NCI-H2171 (cell line): ENCODE measurements at places on chromosomes 2 and 18.

- no peak for DNase-seq
Measured at GRCh38 chr2:54771166-54771885, 47.9 kb downstream of the EML6 start.

DNA sequence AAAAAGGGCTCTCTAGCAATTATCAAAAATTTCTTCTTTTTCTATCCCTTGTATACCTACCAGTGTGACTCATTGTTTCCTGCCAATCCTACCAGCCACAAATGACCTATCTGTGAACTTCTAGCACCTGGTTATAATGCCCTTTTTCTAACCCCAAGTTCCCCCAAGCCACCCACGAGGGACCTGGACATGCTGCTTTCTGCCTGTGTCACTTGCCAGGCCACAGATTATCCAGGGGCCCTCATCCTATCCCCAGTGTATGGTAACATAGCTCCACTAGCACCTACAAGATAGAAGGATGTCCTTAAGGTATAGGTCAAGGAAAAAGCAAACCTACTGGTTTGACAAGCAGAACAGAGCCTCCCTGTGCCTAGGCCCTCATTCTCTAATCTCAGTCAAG lies 26.8 kb downstream of the AAK1 start:
- DNase-seq: no peak

DNA sequence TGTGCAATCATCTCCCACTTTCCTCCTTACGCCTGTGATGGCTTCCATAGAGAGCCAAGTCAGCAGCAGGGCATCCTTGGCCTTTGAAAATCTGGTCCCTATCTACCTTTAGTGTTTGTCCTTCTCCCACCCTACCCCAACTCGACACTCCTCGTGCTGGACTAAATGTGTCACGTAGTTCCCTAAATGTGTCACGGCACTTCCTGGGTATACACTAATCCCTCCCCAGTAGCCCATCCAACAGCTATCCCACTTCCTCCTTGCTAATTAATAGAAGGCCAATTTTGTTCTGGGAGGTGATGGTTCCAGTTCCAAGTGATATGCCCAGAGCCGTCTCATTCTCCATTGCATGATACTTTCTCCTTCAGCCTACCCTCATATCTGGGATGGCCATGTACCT lies 36.5 kb upstream of the ZFP36L2 start:
- DNase-seq: no peak

- DNase-seq: no peak
Measured at GRCh38 chr2:239265681-239266433, 135.0 kb downstream of the HDAC4 start.

GRCh38 chr2:201411421-201411820 lies 39.8 kb downstream of the TRAK2 start:
- DNase-seq: no peak

- DNase-seq: no peak
Measured at GRCh38 chr2:237319887-237320286, 94.1 kb downstream of the COL6A3 start.

DNA sequence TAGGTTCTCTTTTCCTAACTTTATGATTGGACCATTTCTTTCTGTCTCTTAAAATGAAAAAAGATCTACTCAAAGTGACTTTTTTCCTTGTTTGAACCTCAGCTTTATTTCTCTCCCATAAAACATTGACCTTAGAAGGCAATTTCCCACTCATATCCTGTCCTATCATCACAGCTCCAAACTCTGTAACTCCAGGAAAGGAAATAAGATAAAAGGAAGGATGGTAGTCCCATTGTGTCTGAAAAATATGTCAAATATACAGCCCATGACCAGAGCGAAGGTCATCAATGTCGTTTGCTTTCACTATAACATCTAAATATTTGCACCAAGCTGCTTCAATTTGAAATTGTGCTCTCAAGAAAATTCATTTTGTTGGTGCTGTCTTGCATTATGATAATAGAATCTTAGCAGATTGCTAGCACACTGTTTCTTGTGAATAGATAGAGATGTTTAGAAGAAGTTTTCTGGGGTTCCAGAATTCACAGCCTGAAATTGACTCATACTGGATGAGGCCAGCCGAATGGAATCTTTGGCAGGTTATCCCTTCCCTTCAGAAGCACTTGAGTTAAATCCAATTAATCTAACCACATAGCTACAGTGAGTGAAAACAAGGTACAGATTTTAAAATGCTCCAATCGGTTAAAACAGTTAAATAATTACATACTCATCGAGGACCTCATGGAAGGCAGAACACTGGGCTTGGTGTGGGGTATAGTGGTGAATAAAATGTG lies 95.1 kb downstream of the CRIM1 start:
- no peak for DNase-seq

GRCh38 chr2:217351378-217351777 lies 491.5 kb upstream of the TNP1 start:
- no peak for DNase-seq

- DNase-seq: no peak
Measured at GRCh38 chr2:216074794-216075193, 6.8 kb downstream of the PECR start.

DNA sequence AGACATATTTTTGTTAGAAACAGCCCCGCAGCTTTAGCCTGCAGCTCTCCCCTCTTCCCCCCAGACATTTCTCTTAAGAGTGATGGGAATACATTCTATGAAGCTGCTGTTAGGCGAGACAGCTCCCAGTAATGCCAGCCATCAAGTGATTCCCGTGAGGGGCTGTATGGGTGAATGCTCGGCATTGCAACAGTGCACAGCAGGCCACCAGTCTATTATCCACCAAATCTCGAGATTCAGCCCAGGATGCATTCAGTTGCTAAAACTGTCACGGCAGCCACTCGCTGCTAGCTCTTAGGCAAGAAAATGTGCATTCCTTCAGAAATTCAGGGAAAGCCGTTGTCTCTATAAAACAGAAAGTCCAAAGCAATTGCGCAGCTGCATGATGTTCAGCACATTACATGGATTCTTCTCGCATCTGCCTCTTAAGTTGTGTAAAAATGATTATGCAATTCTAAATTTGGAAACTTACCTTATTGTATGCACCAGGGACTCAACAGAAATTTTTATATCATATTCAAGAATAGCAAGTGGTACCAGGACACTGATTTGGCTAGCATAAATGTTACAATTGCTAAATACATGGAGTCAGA lies 211.3 kb upstream of the ARL4C start:
- DNase-seq: no peak

DNA sequence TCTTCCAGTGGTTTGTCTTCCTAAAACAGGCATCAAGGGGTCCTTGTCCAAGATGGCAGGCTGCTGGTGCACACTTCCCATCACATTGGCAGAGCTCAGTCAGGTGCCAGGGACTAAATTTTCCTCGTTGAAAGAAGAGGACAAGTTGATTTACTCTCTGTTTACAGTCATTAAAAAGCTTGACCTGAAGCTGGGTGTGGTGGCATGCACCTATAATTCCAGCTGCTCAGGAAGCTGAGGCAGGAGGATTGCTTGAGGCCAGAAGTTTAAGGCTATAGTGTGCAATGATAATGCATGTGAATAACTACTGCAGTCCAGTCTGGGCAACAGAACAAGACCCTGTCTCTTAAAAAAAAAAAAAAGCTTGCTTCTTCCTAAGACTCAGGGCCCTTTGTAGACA lies 3.6 kb upstream of the PLB1 start:
- no peak for DNase-seq

DNA sequence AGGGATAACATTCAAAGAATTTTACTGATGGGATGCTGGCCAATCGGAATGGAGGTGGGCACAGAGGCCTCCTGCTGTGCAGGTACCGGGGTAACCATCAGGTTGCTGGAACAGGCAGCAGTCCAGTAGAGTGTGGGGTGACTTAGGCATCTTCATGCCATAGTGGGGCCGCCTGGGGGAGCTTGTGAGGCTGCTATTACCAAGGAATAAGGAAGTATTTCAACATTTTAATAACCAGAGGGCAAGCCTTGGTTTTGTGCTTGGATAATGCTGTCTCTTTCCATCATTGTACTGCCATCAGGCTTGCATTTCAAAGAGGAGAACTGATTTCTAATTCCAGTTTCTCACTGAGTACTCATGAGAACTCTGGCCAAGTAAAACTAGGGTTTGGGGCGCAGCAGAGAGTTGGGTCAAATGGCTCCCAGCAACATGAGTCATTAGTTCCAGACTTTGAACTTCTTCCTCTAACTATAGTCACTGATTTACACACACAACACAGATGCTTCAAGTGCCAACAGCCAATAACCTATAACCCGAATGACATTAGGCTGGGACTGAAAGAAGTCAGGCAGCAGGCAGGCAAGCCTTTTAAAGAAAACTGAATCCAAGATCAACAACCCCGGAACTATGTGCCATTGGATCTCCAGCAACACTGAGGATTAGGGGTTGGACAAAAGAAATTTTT lies 56.1 kb upstream of the FHL2 start:
- DNase-seq: no peak

GRCh38 chr2:124382067-124382618 lies 357.1 kb downstream of the CNTNAP5 start:
- DNase-seq: no peak

DNA sequence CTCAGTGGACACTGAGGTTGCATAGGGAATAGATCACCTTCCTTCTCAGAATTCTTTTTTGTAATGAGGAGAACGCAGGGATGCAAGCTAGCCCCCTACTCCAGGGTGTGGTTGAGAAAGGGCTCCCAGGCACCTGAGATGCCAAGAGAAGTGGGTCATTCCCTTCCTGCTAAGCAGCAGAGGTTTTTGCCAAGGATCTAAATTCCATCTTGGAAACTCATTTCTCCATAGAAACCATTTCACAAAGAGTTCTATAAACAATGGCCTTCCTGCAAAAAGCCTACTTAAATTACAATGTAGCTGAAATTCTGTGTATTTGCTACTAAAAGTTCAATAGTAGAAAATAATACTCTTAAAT lies 3.7 kb upstream of the PPP3R1 start:
- no peak for DNase-seq

GRCh38 chr2:230048010-230048671 lies 20.6 kb downstream of the SLC16A14 start:
- DNase-seq: no peak

DNA sequence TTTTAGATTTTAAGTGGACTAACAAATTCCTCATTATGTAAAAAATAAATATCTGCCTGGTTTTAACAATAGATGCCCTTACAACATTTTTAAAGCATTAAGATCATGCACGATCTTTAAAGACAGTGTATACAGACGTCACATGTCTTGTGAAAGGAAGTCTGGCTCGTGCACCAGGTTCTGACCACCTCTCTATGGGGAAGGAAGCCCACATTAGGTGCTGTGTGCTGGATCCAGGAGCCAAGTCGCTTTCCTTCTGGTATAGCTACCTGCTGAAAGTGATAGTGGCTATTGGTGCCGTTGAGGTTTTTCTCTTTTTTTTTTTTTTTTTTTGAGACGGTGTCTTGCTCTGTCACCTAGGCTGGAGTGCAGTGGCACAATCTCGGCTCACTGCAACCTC lies 116.5 kb downstream of the NCK2 start:
- DNase-seq: no peak
